Right lobe of liver (tissue), 6 donors: ENCODE measurements at places on chromosomes 5 and 9. TPM values are rescaled to one million over a fixed set of nuclear protein-coding genes. Genes with fewer than 3 reads are reported as not detected.

DNA sequence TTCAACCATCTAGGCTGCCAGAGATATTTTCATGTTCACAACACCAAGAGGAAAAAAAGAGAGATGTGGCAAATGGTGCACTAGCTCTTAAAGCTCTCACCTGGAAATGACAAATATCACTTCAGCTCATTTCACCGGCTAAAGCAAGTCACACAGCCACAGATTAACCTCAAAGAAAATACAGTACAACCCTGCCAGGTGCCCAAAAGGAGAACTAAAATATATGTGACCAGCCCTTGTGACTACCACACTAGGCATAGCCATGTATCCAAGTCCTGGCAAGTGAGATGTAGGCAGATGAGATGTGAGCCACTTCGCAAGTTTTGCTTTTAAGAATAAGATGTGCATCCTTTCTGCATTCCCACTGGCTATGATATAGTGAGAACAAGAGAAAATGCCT is 41.4 kb downstream of the AGTPBP1 start:
- H3K4me1 ChIP-seq: no peaks in the 10 kb centered on the region
- no peak overlapping the region for H3K27ac ChIP-seq
- H3K4me3 ChIP-seq: no peak overlapping the region
- no peaks in the 10 kb centered on the region for H3K36me3 ChIP-seq

DNA sequence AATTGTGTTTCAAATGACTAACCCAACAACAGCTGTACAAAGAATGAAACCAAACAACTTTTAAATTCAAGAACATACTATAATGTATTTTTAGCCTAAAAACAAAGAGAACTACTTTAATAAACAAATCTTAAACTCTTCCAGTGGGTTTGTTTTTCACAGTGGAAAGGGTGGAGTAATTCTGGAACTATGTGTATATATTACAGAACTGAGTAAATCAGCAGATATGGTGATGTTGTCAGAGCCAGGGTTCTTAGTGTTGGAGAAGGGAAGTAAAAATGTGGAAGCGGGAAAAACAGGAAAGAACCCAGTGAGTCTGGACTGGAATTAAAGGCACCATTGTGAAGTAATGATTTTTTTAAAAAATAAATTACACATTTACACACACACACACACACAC is 144.9 kb downstream of the CDK5RAP2 start:
- no peak for DNase-seq
- H3K36me3 ChIP-seq: no peaks in the 10 kb centered on the region
- H3K4me1 ChIP-seq: peaks cover 8% of the 10 kb centered on the region
- no peaks in the 10 kb centered on the region for H3K27me3 ChIP-seq
- H3K27ac ChIP-seq: no peak overlapping the region

- H3K4me3 ChIP-seq: peak overlapping the region; percentile 11
- H3K36me3 ChIP-seq: no peaks in the 10 kb centered on the region
- H3K4me1 ChIP-seq: peaks cover 31% of the 10 kb centered on the region
- H3K27me3 ChIP-seq: peaks cover 62% of the 10 kb centered on the region
- H3K27ac ChIP-seq: no peak overlapping the region
Observed at GRCh38 chr5:135032999-135033861, 798 bp downstream of the PITX1 start.

DNA sequence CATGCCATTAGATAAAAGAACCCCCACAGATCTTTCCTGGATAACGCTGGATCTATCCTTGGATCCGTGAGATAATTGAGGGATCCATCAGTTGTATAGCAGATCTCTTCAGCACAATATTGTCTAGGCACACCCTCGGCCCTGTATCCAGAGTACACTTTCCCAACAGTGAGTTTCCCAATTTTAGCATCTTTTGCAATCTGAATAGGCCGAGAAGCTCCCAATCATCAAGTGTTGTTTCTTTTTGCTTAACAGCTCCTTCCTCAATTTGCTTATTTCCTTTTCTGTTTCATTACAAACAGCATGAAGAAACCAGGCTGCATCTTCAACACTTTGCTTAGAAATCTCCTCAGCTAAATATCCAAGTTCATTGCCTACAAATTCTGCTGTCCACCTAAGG is 4.4 kb upstream of the SPTLC1 start:
- H3K27me3 ChIP-seq: no peaks in the 10 kb centered on the region
- no peaks in the 10 kb centered on the region for H3K36me3 ChIP-seq
- no peak overlapping the region for H3K4me3 ChIP-seq
- no peak for DNase-seq
- H3K4me1 ChIP-seq: no peaks in the 10 kb centered on the region

- no peak overlapping the region for H3K27ac ChIP-seq
- no peak overlapping the region for H3K4me3 ChIP-seq
- no peaks in the 10 kb centered on the region for H3K27me3 ChIP-seq
- no peak for DNase-seq
- no peaks in the 10 kb centered on the region for H3K36me3 ChIP-seq
- H3K4me1 ChIP-seq: no peaks in the 10 kb centered on the region
Observed at GRCh38 chr9:99075246-99075912, 29.5 kb upstream of the TGFBR1 start.

DNA sequence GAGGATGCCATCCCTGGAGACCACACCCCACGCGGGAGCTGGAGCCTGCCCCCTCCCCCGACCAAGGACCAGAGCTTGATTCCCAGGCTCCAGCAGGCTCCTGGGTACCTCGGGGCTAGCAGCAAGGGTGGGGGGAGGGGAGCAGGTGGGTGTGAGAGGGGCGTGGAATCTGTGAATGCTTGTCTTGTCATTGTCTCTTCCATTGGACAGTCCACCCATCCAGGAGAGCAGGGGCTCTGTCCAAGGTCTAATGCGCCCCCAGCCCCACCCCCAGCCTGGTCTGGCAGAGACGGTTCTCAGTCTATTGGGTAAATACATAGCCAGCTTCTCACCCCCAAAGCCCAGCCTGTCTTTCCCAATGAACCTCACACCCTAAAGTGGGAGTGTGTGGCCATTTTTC is 22.8 kb downstream of the URM1 start:
- H3K4me1 ChIP-seq: no peaks in the 10 kb centered on the region
- DNase-seq: no peak
- no peaks in the 10 kb centered on the region for H3K36me3 ChIP-seq
- no peak overlapping the region for H3K27ac ChIP-seq
- no peaks in the 10 kb centered on the region for H3K27me3 ChIP-seq

DNA sequence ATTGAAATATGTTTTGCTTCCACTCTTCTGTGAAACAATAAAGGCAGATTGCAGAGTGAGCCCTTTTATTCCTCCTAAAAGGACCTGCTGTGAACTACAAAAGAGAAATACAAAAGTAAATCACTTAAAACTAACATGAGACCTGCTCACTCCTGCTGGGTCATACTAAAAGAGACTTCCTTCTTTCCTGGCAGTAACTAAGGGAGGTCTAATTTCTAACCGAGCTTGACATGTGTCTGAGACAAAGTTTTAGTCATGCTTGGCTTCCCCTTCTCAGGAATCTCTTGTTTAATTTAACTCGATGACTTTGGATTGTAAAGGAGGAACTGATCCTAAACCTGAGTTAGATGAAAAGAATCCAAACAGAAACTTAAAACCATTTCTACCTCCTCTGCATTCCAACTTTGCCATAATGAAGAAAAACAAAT is 86.4 kb upstream of the CDH6 start:
- DNase-seq: no peak
- no peaks in the 10 kb centered on the region for H3K36me3 ChIP-seq
- H3K4me1 ChIP-seq: no peaks in the 10 kb centered on the region
- H3K4me3 ChIP-seq: no peak overlapping the region

DNA sequence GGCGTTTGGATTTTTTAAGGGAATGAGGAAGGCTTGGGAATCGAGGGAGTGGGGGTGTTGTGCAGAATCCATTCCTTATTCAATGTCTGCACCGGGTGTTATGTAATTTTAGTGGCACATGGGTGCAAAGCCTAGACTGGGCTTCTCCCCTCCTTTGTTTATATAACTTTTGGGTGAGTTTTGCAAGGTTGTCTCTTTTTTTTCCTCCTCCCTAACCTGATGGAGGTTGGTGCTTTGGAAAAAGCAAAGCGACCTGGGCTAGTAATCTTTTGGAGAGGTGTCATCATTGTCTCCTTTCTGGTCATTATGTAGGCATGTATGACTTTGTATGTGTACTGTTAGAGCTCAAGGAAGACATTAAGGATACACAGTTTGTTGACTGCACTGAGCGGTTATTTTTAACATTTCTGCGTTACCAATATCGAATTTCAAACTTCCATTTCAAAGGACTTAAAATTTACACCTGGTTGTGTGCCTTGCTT is 3.1 kb downstream of the SMARCA2 start:
- no peaks in the 10 kb centered on the region for H3K27me3 ChIP-seq
- H3K4me1 ChIP-seq: peaks cover 29% of the 10 kb centered on the region
- H3K27ac ChIP-seq: peak overlapping the region; percentile 96
- peak overlapping the region; percentile 85 for H3K4me3 ChIP-seq
- DNase-seq: peak; percentile 54
- H3K36me3 ChIP-seq: no peaks in the 10 kb centered on the region

DNA sequence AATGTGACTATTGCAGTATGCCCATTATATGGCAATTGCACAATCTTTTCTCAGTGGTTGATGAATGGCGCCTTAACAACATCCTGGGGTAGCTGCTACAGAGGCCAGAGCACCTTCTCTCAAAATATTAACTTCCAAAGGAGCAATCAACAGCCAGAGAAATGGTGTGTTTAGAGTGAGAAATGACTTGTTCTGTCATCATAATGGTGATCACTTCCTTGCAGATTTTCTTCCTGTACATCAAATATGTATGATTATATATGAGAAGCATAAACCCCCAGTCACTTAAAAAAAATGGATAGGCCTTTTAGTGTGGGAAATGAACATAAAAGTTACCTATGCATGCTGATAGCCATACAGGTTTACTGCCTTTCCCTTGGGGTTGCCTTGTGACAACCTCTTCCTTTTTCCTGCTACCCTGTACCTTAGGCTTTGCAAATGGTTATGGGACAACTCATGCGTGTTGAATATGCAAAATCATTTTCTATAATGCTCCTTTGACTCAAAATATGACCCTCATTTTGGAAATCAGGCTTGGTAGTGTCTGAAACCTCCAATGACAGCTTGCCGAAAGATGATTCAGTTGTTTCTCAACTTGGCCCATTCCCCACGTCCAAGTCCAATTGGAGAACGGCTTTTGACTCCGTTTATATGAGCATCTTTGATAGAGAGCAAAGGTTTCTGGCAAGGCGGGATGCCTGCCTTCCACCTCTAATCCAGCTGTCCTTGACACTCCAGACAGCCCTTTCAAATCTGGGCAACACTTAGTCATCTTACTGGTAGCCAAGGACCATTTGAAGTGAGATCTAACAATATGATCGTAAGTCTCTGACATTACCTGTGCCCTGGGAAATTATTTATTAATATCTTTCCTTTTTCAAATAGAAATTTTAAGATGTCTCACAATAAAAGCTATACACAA is 69.3 kb downstream of the SLC1A1 start:
- H3K27me3 ChIP-seq: no peaks in the 10 kb centered on the region
- no peak for DNase-seq
- peaks cover 8% of the 10 kb centered on the region for H3K4me1 ChIP-seq
- no peak overlapping the region for H3K4me3 ChIP-seq

DNA sequence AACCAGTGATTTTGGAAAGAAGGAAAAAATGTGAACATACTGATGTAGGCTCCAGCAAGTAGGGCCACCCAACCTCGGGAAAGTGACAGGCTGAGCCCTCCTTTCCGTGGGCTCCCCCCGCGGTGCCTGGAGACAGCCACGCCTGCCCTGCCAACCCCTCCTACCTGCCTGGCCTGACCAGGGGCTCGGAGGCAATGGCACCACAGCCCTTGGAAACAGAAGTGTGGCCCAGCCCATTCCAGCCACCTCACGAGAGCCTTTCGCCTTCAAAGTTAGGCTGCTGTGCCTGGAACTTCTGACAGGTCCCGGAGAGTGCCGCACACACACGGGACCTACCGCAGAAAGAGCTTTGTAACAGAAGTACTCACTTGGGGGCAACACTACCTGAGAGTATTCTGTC is 49.5 kb upstream of the LRRC14B start:
- H3K27ac ChIP-seq: no peak overlapping the region
- no peaks in the 10 kb centered on the region for H3K27me3 ChIP-seq
- H3K4me1 ChIP-seq: no peaks in the 10 kb centered on the region
- no peaks in the 10 kb centered on the region for H3K36me3 ChIP-seq
- H3K4me3 ChIP-seq: no peak overlapping the region

GRCh38 chr9:92661127-92661526 is 8.8 kb downstream of the IPPK start:
- no peak for DNase-seq
- H3K27ac ChIP-seq: no peak overlapping the region
- no peaks in the 10 kb centered on the region for H3K36me3 ChIP-seq
- no peak overlapping the region for H3K4me3 ChIP-seq
- no peaks in the 10 kb centered on the region for H3K27me3 ChIP-seq
- H3K4me1 ChIP-seq: peaks cover 11% of the 10 kb centered on the region

- H3K27ac ChIP-seq: no peak overlapping the region
- H3K4me1 ChIP-seq: no peaks in the 10 kb centered on the region
- H3K4me3 ChIP-seq: no peak overlapping the region
- no peaks in the 10 kb centered on the region for H3K36me3 ChIP-seq
- no peaks in the 10 kb centered on the region for H3K27me3 ChIP-seq
Observed at GRCh38 chr9:136306211-136307208, 2.6 kb upstream of the CCDC187 start.

DNA sequence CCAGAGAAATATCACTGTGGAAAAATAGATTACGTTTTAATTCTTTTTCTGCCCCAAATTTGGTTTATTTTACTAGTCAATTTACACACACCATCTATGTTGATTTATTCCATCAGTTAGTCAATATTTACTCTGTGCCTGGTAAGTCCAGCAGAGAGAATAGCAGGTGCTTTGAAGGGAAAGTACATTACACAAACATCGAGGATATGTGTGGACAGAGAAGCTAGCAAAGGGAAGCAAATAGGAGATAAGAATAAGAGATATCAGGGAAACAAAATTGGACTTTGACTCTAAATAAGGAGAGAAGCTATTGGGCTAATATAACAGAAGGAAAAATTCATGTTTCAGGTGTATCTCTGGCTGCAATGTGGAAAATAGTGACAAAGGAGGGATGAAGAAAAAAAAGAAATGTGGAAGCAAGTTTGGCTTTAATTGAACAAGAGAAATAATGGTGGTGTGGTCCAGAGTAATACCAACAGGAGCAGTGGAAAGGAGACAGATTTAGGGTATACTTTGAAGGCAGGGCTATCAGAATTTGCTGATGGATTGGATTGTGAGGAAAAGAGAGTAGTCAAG is 587.7 kb upstream of the CDH6 start:
- DNase-seq: no peak
- no peak overlapping the region for H3K4me3 ChIP-seq
- no peaks in the 10 kb centered on the region for H3K36me3 ChIP-seq
- H3K4me1 ChIP-seq: no peaks in the 10 kb centered on the region
- no peaks in the 10 kb centered on the region for H3K27me3 ChIP-seq

GRCh38 chr9:132348676-132349075 is 6.1 kb downstream of the SETX start:
- no peak overlapping the region for H3K27ac ChIP-seq
- H3K27me3 ChIP-seq: no peaks in the 10 kb centered on the region
- DNase-seq: no peak
- H3K4me1 ChIP-seq: peaks cover 3% of the 10 kb centered on the region

SPATA6L gene
- 18.8 TPM for total RNA-seq

DTWD2 gene
- total RNA-seq: 3.7 TPM

MCTP1 gene
- total RNA-seq: 2.8 TPM

PAPPA gene
- total RNA-seq: 0.50 TPM
